ENCODE measurements at places on chromosomes 7 and 10.

- no peak for DNase-seq
These were observed 5.8 kb upstream of the KLF6 start for GRCh38 chr10:3790858-3791257.

- DNase-seq, result no peak
These were observed 79.5 kb upstream of the SVIL start for GRCh38 chr10:29714096-29714874.

GRCh38 chr10:101040061-101040460 is 9.0 kb downstream of the SFXN3 start:
- no peak for DNase-seq

- DNase-seq, result no peak
These were observed 62.4 kb downstream of the ITGB8 start for GRCh38 chr7:20393021-20393610.

Measured in suppressor macrophage (primary cell).